ENCODE measurements at places on chromosomes 16 and 17.

DNA sequence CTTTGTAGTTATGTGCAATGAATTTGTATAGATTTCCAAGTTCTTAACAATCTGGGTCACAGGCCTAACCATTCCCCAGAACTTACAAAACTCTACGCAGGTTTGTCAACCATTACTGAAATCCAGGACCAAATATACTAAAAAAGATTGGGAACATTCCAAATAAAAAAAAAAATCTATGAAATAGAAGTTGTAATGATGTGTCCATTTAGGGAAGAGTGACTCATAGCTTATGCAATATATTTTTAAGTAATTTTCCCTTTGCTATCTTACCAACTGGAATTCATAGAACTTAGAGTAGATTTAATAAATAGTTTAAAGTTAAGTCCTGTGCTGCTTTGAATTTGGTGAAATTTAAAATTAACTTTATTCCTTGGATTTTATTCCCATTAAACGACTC lies 393.2 kb downstream of the PMP22 start:
- DNase-seq: no peak

- no peak for DNase-seq
Observed at GRCh38 chr17:58693208-58693607, 806 bp downstream of the RAD51C start.

DNA sequence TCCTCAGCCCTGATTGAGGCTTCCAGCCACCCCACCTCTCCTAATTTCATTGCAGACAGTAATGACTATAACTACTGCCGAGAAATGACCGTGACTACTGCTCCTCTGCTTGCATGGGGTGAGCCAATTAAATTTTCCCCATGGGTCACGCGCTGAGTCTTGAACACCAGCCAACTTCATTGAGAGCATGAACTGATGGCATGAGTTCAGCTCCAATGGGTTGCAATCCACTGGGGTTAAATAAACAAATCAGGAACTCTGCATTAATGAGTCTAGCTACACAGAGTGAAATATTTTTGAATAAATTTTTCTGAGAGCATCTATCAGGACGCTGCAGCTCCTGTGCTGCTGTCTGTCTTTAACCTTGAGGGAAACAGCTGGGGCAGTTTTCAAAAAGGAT lies 61.6 kb upstream of the CLEC3A start:
- no peak for DNase-seq

DNA sequence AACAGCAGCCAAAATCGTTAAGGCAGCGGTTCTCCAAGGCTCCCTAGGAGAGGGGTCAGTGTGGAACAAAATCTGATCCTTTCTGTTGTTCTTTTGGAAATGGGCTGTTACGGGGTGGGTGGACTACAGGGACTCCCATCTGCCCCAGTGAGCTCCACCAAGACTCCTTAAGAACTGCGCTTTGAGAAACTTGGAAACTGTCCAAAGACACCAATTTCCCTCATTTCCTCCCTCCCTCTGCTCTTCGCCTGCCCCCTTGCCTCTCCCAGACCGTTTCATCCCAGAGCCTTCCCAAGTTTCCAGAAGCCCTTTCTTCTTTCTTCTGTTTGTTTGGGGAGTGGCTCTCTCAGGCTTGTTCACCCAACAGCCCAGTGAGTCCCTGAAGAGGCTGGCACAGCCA lies 205.4 kb downstream of the COPRS start:
- no peak for DNase-seq
